ENCODE measurements at places on chromosomes 2 and 18.

- no peak for DNase-seq
Measured at GRCh38 chr2:99877963-99878362, 264.4 kb downstream of the AFF3 start.

- DNase-seq = no peak
Measured at GRCh38 chr18:43170586-43170985, 55.1 kb upstream of the RIT2 start.

GRCh38 chr2:143397884-143398614 is 268.8 kb downstream of the ARHGAP15 start:
- DNase-seq = no peak

GRCh38 chr2:100826494-100826893 is 6.6 kb downstream of the NPAS2 start:
- DNase-seq = no peak

- DNase-seq = no peak
Measured at GRCh38 chr18:55346387-55346786, 241.6 kb downstream of the TCF4 start.

- DNase-seq = no peak
Measured at GRCh38 chr2:46735108-46735691, 180.4 kb downstream of the MCFD2 start.

DNA sequence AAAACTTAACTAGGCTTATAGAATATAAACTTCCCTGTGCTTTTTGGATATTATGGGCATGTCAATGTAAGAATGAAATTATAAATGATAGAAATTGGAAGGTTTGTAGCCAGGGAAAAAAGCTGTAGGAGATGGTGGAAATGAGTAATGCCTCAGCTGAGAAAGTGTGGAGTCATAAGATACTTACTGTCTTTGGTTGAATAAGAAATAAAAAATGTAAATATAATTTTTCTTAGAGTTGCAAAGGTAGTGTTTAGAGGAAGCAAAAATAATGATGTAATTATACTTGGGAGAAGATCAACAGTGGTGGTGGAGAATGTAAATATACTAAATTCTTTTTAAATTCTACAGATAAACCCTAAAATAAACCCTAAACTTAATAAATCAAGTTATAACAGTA is 26.2 kb upstream of the RND3 start:
- no peak for DNase-seq

DNA sequence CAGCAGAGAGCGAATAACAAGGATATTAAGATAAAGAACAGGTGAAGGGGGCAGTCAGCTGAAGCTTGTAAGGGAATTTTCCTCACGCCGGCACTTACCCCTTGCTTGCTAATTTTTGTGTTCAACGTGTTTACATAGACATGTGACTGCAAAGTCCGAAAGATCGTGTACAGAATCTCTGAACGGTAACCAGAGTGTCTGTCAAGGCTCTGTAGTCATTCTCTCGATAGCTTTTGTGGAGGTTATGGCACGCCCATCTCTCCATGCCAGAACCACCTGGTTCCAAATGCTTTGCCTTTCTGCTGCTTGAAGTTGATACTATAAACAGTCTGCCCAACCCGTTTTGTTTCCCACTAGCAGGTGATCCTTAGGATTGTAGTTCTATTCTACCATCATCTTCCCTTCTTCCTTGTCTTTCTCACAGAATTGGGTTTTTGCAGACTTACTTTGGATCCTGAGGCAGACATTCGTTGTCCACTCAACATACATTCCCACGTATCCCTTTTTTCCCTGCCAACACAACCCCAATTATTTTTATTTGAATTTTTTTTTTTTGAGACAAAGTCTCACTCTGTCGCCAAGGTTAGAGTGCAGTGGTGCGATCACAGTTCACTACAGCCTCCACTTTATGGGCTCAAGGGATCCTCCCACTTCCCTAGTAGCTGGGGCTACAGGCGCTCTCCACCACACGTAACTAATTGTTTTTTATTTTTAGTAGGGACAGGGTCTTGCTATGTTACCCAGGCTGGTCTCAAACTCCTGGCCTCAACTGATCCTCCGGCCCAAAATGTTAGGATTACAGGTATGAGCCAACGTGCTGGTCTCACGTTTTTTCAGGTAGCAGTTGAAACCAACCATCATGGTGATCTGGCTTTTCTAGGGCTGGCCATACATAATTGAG is 1.3 kb upstream of the USP34 start:
- no peak for DNase-seq

DNA sequence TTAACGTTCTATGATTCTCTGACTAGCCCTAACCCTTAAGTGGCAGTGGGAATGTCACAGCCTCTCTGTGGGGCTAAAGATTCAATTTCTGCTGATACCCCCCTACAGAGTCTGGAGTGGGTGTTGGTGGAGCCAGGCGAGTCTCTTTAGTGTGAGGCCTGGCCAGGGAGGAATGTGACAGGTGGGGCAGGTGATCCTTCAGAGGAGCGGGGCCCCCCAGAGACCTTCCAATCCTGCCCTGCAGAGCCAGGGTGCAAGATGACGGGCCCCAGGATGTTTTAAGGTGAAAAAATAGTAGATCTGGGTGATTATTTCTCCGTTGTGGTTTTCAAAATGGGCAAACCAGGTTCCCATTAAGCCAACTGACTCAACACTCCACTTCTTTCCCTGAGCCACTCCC is 28.2 kb upstream of the DNMT3A start:
- no peak for DNase-seq

- DNase-seq = no peak
Measured at GRCh38 chr2:73536133-73536840, 105.9 kb downstream of the NAT8 start.

DNA sequence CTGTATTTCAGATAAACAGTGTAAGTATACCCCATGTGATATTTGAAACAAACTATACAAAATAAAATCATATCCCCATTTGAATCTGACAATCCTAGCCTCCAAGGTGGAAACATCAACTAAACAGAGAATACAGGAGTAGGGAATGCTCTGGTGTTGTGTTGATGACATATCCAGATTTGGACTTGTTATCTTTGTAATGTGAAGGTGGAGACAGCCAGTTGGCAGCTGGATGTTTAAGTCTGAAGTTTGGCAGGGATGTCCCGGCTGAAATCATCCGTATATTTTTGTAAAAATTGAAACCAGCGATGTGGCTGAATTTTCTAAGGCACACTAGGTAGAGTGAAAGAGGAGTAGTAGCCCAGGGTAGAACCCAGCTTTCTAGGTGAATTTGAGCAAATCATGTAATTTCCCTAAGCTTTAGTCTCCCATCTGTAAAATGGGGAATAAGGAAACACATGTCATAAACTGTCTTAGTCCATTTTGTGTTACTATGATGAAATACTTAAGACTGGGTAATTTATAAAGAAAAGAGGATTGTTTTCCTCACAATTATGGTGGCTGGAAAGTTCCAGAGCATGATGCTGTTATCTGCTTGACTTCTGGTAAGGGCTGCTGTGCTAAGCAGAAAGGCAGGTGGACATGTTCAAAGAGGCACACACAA is 246.6 kb upstream of the APCDD1 start:
- no peak for DNase-seq

GRCh38 chr2:19753818-19754217 is 148.0 kb downstream of the TTC32 start:
- no peak for DNase-seq

DNA sequence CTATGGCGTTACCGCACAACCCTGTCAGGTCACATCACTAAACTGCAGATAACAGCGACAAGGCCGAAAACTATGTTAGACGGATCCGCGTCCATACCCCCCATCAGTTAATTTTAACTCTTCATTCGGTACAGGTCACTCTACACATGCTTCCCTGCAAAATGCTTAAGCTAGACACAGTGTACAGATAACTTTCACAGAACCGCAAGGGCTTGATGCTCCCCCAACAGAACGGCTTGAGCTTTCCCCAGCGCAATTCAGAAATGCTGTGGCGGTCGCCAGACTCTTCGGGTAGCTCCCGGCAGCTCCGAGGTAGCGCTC is 283 bp upstream of the RBBP8 start:
- no peak for DNase-seq

GRCh38 chr2:33347856-33348255 is 128.6 kb upstream of the RASGRP3 start:
- no peak for DNase-seq

GRCh38 chr2:142874293-142874814 is 3.1 kb upstream of the KYNU start:
- DNase-seq = no peak

- no peak for DNase-seq
Measured at GRCh38 chr2:8676921-8677645, 4.8 kb upstream of the ID2 start.

GRCh38 chr18:44198612-44199284 is 481.9 kb upstream of the SETBP1 start:
- DNase-seq = no peak

DNA sequence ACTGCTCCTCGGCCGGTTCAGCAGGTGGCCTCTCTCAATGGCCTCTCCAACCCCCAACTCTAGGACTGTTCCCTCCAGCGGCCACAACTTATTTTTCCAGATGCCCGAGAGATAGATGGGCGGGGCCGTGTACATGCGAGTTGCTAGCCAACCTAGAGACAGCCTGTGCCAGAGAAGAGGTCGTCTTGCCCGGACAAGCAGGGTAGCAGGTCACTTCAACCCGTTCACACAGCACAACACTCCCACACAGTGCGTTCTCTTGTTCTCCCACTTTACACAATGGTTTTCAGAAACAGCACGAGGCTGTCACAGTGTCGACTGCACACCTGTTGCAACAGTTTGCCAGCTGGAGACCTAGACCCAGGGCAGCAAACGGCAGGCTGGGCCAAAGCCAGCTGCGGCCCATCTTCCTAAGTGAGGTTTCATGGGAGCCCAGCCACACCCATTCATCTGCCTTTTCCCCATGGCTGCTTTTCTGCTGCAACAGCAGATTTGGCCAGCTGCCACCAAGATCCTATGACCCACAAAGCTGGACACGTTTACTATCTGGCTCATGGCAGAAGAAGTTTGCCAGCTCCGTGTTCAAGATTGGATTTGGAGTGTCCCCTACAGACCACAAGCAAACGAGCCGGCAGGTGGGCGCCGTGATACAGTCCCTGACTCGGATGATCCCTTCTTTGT is 7.3 kb upstream of the PRLH start:
- no peak for DNase-seq

- no peak for DNase-seq
Measured at GRCh38 chr2:15652801-15653200, 61.1 kb downstream of the DDX1 start.

DNA sequence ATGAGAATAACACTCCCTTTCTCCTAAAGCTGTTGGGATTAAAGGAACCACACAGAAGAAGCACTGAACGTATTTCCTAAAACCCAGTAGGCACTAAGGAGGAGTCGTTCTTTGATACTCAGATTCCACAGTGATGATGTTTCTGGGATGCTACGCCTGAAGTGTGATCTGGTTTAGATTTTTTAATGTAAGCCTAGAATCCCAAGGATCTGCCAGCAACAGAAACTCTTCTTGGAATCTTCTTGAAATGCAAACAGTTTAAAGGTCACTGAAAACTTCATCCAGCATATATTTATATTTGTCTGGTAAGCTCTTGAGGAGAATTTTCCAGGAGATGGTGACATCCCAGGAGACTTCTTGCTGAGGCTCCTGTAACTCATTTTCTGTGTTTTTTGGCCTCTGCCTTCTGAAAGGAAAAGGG is 247.6 kb upstream of the TRIB2 start:
- DNase-seq = no peak

- DNase-seq = no peak
Measured at GRCh38 chr2:240591226-240591625, 4.7 kb downstream of the CAPN10 start.

- DNase-seq = no peak
Measured at GRCh38 chr2:178018141-178018540, 54.4 kb downstream of the PDE11A start.

GRCh38 chr2:31088504-31089195 is 49.6 kb downstream of the GALNT14 start:
- no peak for DNase-seq

DNA sequence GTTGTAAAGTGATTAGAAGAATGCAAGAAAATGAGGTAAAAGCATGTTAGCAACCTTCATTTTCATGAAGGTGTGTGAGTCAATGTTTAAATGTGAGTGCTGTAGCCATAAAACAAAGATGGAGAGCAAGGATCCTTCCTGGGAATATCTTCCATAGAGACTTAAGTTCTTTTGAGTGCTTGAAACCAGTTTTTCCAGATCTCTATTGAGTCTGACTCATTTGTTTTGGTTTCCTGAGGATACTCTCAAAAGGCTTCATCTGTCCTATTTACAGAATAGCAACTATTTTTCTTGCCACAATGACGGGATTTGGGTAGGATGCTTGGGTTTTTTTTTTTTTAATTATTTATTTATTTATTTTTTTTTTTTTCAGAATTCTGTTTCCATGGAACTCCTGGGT is 45.9 kb upstream of the ASB1 start:
- no peak for DNase-seq

DNA sequence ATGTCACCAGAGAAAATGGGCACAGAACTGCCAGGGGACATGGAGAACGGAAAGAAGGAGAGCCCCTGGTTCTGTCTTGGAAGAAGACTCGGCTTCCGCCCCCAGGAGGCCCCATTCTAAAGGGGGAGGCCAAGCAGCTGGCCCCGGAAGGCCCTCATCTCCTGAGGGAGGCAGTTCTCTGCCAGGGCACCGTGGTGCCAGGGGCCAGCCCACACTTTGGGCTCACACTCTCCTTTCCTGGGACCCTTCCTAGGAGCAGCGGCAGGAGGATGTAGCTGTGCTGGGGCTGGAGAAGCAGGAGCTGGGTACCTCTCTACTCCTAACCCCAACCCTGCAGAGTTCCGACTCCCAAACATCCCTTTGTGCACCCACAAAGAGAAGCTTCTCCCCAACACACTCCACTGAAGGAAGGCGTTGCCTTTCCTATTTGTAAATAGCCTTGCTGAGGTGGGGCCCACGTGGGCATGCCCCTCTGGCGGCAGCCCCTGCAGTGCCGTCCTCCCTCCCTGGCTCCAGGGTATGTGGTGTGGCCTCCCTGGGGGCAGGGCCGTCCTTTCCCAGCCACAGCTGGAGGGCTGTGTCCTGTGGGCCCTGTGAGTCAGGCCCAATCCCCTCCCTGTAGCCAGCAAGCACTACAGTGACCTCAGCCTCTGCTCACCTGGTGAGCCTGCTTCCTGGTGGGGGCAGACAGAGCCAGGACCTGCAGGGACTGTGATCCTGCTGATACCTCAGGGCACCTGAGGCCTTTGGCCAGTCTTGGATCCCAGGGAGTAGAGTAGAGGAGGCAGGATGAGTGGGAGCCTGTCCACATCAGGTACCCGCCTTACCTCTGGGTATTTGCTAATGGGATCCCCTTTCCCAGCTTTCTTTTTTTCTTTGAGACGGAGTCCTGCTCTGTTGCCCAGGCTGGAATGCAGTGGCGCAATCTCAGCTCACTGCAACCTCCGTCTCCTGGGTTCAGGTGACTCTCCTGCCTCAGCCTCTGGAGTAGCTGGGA is 26.6 kb downstream of the ZFP36L2 start:
- DNase-seq = no peak

GRCh38 chr2:7405861-7406715 is 488.9 kb downstream of the RNF144A start:
- no peak for DNase-seq

DNA sequence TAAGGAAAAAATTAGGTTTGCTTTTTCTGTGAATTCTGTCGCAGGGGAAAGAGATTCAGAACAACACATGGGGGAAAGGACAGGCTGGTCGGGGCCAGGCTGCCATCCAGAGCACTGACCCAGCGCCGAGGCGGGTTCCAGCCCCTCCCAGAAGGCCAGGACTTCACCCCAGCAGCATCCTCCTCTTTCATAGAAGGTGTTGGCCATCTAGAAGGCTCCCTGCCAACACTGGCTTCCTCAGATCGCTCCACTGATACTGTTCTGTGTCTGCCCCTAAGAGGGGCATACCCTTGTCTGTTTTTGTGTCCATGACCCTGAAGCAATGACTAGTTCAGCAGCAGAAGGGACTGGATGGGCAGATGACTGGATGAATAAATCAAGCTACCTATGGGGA is 144.5 kb downstream of the HDAC4 start:
- no peak for DNase-seq

- DNase-seq = no peak
Measured at GRCh38 chr2:160581448-160581847, 87.8 kb upstream of the RBMS1 start.

Measured in stimulated activated CD4-positive, alpha-beta T cell treated with anti-CD3 and anti-CD28 coated beads, Interleukin-12 subunit alpha, Interleukin-12 subunit beta, amount 100 ng/mL, for 4 hours (primary cell).